ENCODE measurements at places on chromosomes 1 and 21.

- peak; percentile 42 for DNase-seq
Observed at GRCh38 chr1:5938101-5938646, 54.1 kb downstream of the NPHP4 start.

DNA sequence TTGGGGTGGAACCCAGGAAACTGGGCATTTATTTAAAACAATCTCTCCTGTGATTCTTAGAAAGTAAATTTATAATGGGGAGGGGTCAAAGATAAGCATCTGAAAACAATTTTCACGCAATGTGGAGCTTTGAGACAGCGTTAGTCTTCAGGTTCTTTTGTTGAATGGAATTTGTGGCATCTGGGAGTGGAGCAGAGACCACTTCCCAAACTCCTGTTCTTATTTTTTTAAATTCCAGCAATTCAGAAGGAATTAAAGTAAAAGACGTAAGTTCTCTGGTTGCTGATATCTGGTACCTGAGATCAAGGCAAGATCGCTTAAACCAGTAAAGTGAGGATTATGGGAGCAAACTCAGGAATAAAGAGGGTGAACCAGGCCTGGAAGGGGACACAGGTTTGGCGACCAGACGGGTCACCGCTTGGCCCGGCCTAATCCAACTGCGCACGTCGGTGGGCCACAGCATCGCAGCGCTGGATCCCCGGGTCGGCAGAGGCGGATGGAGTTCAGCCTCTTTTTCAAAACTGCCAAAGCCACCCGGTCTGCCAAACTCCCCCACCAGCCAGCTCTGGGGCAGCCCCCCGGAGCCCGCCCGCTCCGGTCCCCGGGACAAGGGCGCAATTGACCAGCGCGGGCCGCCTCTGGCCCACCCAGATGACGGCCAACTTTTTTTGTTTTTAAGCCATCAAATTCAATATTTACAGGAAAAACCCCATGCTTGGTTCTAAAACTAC, 754 bp upstream of the PDPN start:
- DNase-seq, result no peak

- no peak for DNase-seq
Observed at GRCh38 chr1:71276466-71276865, 195.6 kb upstream of the ZRANB2 start.

GRCh38 chr1:227546598-227547309, 16.6 kb upstream of the ZNF678 start:
- no peak for DNase-seq

GRCh38 chr1:162303004-162303344, 73.7 kb downstream of the SPATA46 start:
- DNase-seq, result peak; percentile 61

DNA sequence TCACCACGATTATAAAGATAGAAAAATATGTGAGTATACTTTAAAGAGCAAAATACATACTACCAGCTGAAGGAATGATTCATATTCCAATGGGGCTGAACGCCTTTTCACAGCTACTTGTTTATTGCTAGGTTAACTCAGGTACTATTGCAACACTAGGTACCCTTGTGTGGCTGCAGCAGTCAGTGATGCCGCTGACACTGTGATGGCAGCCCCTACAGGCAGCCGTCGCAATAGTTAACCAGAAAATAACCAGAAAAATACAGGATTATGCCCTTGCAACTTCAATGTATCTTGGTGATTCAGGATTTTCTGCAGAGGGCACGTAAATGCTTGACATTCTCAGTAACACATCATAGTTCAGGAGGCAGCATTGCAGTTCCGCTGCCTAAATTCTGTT, 1.6 kb upstream of the MARK1 start:
- no peak for DNase-seq

- no peak for DNase-seq
Observed at GRCh38 chr21:33670076-33670978, 28.0 kb downstream of the ITSN1 start.

DNA sequence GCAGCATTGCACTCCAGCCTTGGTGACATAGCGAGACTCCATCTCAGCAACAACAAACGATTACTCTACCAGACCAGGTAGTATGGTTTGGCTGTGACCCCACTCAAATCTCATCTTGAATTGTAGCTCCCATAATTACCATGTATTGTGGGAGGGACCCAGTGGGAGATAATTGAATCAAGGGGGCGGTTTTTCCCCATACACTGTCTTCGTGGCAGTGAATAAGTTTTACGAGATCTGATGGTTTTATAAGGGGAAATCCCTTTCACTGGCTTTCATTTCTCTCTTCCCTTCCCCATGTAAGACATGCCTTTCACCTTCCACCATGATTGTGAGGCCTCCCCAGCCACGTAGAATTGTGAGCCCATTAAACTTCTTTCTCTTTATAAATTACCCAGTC, 66.0 kb downstream of the BACE2 start:
- no peak for DNase-seq

DNA sequence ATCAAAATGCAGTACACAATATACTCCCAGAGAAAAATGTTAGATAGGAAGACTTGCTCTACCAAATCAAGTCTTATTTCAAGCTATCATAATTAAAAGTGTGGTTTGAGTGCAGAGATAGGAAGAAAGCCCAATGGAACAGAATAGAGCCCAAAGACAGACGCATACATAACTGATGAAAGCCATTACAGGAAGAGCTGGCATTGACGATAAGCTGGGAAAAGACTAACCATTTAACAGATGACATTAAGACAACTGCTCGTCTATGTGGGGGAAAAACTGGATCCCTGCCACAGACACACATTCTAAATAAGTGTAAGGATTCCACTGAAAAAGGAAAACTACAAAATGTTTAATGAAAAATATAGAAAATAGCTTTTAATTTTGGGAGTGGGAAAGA, 85.5 kb downstream of the NGF start:
- no peak for DNase-seq

DNA sequence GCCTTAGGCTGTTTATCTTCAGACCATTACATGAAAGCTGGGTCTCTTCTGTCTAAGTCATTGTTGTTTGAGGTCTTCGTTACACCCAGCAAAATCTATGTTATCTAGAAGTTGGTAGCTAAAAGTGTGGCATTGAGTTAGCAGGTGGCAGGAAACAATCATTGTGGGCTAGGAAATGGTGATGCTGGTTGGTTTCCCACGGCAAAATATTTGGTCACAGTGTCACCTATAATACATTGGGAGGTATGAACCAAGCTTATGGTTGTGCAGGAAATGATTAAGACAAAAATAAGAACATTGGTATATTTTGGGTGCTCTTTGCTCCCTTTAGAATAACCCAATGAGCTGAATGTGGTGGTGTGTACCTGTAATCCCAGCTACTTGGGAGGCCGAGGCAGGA, 169.7 kb downstream of the TRIM33 start:
- DNase-seq, result no peak

DNA sequence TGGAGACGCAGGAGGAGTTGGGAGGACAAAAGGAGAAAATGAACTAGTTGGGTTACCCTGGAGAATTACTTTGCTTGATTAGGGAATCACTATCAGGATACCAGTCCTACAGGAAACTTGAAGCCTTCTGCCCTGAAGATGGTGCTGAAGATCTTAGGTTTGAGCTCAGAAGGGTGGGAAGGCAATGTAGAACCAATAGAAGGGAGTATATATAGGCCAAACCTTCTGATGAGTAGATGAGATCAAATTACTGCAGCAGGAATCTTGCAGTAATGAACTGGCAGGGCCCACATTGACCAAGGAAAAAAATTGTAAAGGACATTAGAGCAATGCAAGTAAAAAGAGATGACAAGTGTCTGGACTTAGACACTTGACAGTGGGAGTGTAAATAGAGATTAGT, 116.3 kb upstream of the CACYBP start:
- DNase-seq, result peak; percentile 9

DNA sequence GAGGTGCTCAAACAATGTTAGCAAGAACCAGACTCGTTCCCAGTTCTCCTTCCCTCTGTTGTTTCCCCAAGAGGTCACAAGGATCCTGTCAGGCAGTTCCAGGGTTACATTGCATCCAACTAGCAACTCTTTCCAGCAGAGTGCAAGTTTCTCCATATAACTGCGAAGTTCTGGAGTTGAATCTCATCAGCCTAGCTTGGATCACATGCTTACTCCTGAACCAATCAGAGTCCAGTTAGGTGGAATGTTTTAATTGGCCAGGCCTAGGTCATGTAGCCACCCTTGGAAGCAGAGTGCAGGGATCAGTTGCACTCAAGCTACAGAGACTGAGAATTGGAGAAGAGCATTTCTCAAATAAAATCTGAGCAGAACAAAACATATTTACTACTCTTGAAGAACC, 15.9 kb upstream of the PIK3R3 start:
- DNase-seq, result no peak

GRCh38 chr1:5976726-5977493, 15.3 kb downstream of the NPHP4 start:
- DNase-seq, result no peak

- no peak for DNase-seq
Observed at GRCh38 chr1:246544001-246544400, 22.1 kb downstream of the TFB2M start.

GRCh38 chr1:164369698-164370365, 189.2 kb upstream of the PBX1 start:
- no peak for DNase-seq

GRCh38 chr1:184959626-184960025, 14.7 kb downstream of the NIBAN1 start:
- no peak for DNase-seq

GRCh38 chr21:35211782-35212181, 162.7 kb upstream of the RUNX1 start:
- no peak for DNase-seq

GRCh38 chr1:165857046-165857801, 29.8 kb downstream of the UCK2 start:
- no peak for DNase-seq

GRCh38 chr1:15282810-15283474, 35.9 kb downstream of the FHAD1 start:
- no peak for DNase-seq

DNA sequence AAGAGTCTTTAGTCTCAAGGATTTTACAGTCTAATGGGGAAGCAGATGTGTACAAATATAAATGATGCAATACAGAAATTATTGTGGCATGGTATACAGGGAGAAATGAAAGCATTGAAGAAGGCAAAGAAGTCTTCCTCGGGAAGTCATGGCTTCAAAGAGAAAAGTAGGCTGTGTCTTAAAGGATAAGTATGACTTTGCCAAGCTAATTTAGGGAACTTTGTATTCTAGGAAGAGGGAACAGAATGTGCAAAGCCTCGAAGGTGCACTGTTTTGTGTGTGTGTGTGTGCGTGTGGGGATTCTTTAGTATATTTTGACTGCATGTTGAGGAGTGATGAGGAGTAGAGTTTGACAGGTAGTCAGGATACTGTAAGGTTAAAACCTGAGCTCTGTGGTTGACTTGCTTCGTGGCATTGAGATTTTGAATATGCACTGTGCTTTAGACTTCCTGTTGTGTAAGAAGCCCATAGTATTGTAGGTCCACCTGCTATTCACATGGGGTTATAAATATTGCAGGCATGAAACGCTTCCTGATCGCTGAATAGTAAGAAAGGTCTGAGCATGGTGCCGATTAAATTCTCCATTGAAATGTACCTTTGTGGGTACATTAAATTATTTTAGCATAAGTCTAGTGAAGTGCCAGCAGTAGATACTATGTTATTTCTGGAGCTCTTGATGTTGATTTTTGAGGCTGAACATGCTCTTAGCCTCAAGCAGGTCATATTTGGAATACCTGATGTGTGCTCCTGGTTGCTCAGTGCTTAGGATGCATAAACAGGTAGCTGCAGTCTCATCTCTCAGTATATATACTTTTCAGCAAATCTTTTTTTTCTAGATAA, 8.0 kb downstream of the SMAP2 start:
- DNase-seq, result no peak

DNA sequence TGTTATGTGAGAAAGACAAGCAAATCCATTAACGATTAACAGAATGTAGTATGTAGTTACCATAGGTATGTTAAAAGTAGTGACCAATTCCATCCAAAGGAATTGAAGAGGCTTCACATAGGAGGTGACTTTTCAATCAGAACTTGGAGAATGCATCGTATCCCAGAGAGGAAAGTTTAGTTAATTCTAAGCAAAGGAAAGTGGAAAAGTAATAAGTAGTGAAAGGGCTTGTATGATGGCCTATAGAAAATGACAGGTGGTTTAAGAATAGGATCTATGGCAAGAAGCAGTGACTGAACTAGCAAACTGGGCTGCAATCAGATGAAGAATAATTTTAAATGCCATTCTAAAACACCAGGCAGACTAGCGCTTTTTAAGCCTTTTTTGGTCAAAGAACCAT, 16.6 kb downstream of the SCMH1 start:
- DNase-seq, result no peak

GRCh38 chr21:21366277-21366676, 368.1 kb downstream of the NCAM2 start:
- no peak for DNase-seq
